ENCODE measurements at places on chromosomes 1 and 21. TPM values are rescaled to one million over a fixed set of nuclear protein-coding genes. Genes with fewer than 3 reads are reported as not detected.

RNU5D-1 gene
- not detected for total RNA-seq

PAFAH2 gene
- 5.3 TPM for total RNA-seq

SH3GLB1 gene
- total RNA-seq = 99.9 TPM

TMEM51 gene
- 5.1 TPM for total RNA-seq

CCDC190 gene
- total RNA-seq = not detected

CLDN14 gene
- not detected for total RNA-seq

CELA2A gene
- not detected for total RNA-seq

SPATA1 gene
- 4.7 TPM for total RNA-seq

COL9A2 gene
- total RNA-seq = 1.6 TPM

SLC9C2 gene
- not detected for total RNA-seq

AIRE gene
- total RNA-seq = not detected

CLIC4 gene
- 309 TPM for total RNA-seq

PDZK1 gene
- total RNA-seq = 0.63 TPM

TFF2 gene
- total RNA-seq = not detected

B3GALT2 gene
- total RNA-seq = 1.3 TPM

PAPPA2 gene
- total RNA-seq = 2.3 TPM

EXTL2 gene
- 16.6 TPM for total RNA-seq

SHE gene
- total RNA-seq = 27.3 TPM

SPATA45 gene
- not detected for total RNA-seq

SYT6 gene
- total RNA-seq = not detected

B3GALT5 gene
- not detected for total RNA-seq

KDM5B gene
- 69.7 TPM for total RNA-seq

ATP6V1G3 gene
- not detected for total RNA-seq

AMPD1 gene
- not detected for total RNA-seq

PTPN22 gene
- total RNA-seq = 6.8 TPM

AK5 gene
- 0.84 TPM for total RNA-seq

OR2T11 gene
- not detected for total RNA-seq

ANGPTL1 gene
- total RNA-seq = 154 TPM

NHLH2 gene
- total RNA-seq = not detected
